ENCODE measurements at places on chromosomes 3 and 15. TPM values are rescaled to one million over a fixed set of nuclear protein-coding genes. Genes with fewer than 3 reads are reported as not detected.

Gene CHRM5
- polyA plus RNA-seq = not detected

Gene FGF7
- polyA plus RNA-seq = 9.4 TPM

Gene CSPG5
- polyA plus RNA-seq = 0.28 TPM

Gene CPA3
- polyA plus RNA-seq = 0.22 TPM

Gene DYNLT2B
- polyA plus RNA-seq = 4.7 TPM

Gene DAZL
- polyA plus RNA-seq = not detected

Gene GPR176
- polyA plus RNA-seq = 3.0 TPM

Gene PPP2R3A
- 13.3 TPM for polyA plus RNA-seq

Gene PLA2G4E
- polyA plus RNA-seq = not detected

Gene SMCO1
- 88.8 TPM for polyA plus RNA-seq

Gene SPATA12
- polyA plus RNA-seq = not detected
